ENCODE measurements at places on chromosomes 16 and 17. TPM values are rescaled to one million over a fixed set of nuclear protein-coding genes. Genes with fewer than 3 reads are reported as not detected.

The TEX14 gene
- not detected for total RNA-seq

The LGALS9B gene
- total RNA-seq: not detected

The DOK4 gene
- total RNA-seq: 12.7 TPM

The MMP28 gene
- total RNA-seq: 0.29 TPM

The SYT17 gene
- total RNA-seq: 5.8 TPM

The PCGF2 gene
- 15.8 TPM for total RNA-seq

The SLC16A6 gene
- total RNA-seq: 2.8 TPM

The FOXN1 gene
- not detected for total RNA-seq

The DYNLRB2 gene
- total RNA-seq: not detected

The KAT2A gene
- 24.1 TPM for total RNA-seq

The SLC5A11 gene
- 0.29 TPM for total RNA-seq

The CKLF gene
- total RNA-seq: 85.1 TPM

The CHST5 gene
- not detected for total RNA-seq

The PYY gene
- total RNA-seq: not detected

The ZNF624 gene
- total RNA-seq: 3.6 TPM

The MRPL58 gene
- total RNA-seq: 38.7 TPM

The TBC1D3K gene
- total RNA-seq: 0.06 TPM

The RBBP6 gene
- 33.5 TPM for total RNA-seq

The CMTM1 gene
- total RNA-seq: 1.7 TPM

The KRTAP3-1 gene
- not detected for total RNA-seq

The HLF gene
- 0.29 TPM for total RNA-seq

The CRYBA1 gene
- not detected for total RNA-seq

The HES7 gene
- not detected for total RNA-seq

The GNAO1 gene
- not detected for total RNA-seq

The CPHXL2 gene
- not detected for total RNA-seq

The CA5A gene
- not detected for total RNA-seq

The MPP2 gene
- 1.2 TPM for total RNA-seq

The KRT27 gene
- total RNA-seq: not detected

The ZFPM1 gene
- 3.3 TPM for total RNA-seq

The ZNF785 gene
- total RNA-seq: 5.8 TPM

The MYL11 gene
- not detected for total RNA-seq

The CACNG4 gene
- 0.05 TPM for total RNA-seq
